ENCODE measurements at places on chromosomes 16 and 17. TPM values are rescaled to one million over a fixed set of nuclear protein-coding genes. Genes with fewer than 3 reads are reported as not detected.

CRHR1 gene
- 0.15 TPM for total RNA-seq

NOTUM gene
- 2.0 TPM for total RNA-seq

KRTAP1-5 gene
- not detected for total RNA-seq

ZNF652 gene
- 42.4 TPM for total RNA-seq

TNS4 gene
- total RNA-seq, result not detected

WNT3 gene
- total RNA-seq, result 3.4 TPM

PRAC2 gene
- not detected for total RNA-seq

NHERF2 gene
- 174 TPM for total RNA-seq

NEUROD2 gene
- not detected for total RNA-seq

RSKR gene
- total RNA-seq, result 17.2 TPM

RHBDL1 gene
- total RNA-seq, result 6.6 TPM

GNG13 gene
- 0.23 TPM for total RNA-seq

TEKT5 gene
- total RNA-seq, result not detected

HES7 gene
- total RNA-seq, result 4.0 TPM

MPP3 gene
- 7.1 TPM for total RNA-seq

KPNA2 gene
- 177 TPM for total RNA-seq

OR1G1 gene
- total RNA-seq, result not detected

TMC7 gene
- total RNA-seq, result 5.1 TPM

PTGES3L gene
- total RNA-seq, result 0.74 TPM

ABCC12 gene
- not detected for total RNA-seq

TAT gene
- total RNA-seq, result 0.49 TPM

ZBTB4 gene
- 24.9 TPM for total RNA-seq

GRB7 gene
- total RNA-seq, result 2.8 TPM

ABCC11 gene
- total RNA-seq, result not detected

SLC43A2 gene
- 23.3 TPM for total RNA-seq

ALDH3A1 gene
- 0.21 TPM for total RNA-seq

TAC4 gene
- not detected for total RNA-seq

EVPLL gene
- total RNA-seq, result not detected

CTRB1 gene
- 2.7 TPM for total RNA-seq

ACE gene
- 4.5 TPM for total RNA-seq

PIP4K2B gene
- 42.3 TPM for total RNA-seq

WFDC1 gene
- total RNA-seq, result not detected

PDILT gene
- total RNA-seq, result not detected

SLC16A11 gene
- not detected for total RNA-seq

STAT5A gene
- total RNA-seq, result 26.7 TPM

FOXJ1 gene
- 0.28 TPM for total RNA-seq

CHST6 gene
- total RNA-seq, result 0.05 TPM

GAS7 gene
- total RNA-seq, result 0.05 TPM

SLC39A11 gene
- total RNA-seq, result 56.1 TPM

CTRL gene
- 2.0 TPM for total RNA-seq

MYH2 gene
- not detected for total RNA-seq

PRSS27 gene
- 3.3 TPM for total RNA-seq

PRR29 gene
- total RNA-seq, result 0.10 TPM

KRT26 gene
- not detected for total RNA-seq

CCDC78 gene
- 18.2 TPM for total RNA-seq

KRTAP4-6 gene
- total RNA-seq, result not detected

SLFN12L gene
- total RNA-seq, result 0.33 TPM

CLEC19A gene
- not detected for total RNA-seq

GAS2L2 gene
- not detected for total RNA-seq

Data from Panc1 (cell line).